CD8-positive, alpha-beta memory T cell (primary cell): ENCODE measurements at places on chromosomes 5 and 9. TPM values are rescaled to one million over a fixed set of nuclear protein-coding genes. Genes with fewer than 3 reads are reported as not detected.

Gene GHR
- not detected for total RNA-seq

Gene TBC1D9B
- total RNA-seq = 74.8 TPM

Gene ZFR
- 83.4 TPM for total RNA-seq

Gene MLANA
- total RNA-seq = not detected

Gene IL12B
- not detected for total RNA-seq

Gene CDX1
- not detected for total RNA-seq

Gene RANBP17
- total RNA-seq = not detected

Gene CD180
- 0.24 TPM for total RNA-seq

Gene PALM2AKAP2
- not detected for total RNA-seq

DNA sequence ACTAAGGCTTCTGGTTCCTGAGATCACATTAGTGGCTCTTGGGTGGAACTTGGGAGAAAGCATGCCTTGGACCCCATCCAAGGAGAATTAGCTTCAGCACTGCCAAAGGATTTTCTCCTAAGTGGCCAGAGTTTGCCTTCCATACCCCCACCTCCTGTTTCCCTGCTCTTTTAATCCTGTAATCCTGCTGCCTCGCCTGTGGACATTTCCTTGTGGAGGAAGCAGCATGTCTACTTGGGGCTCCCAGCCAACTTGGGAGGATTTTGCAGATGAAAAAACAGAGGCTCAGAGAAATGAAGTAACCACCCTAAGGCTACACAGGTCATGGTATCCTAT, 1.6 kb downstream of the ARSI start:
- no peaks in the 10 kb centered on the region for H3K36me3 ChIP-seq
- no peak overlapping the region for H3K27ac ChIP-seq
- no peaks in the 10 kb centered on the region for H3K4me1 ChIP-seq

DNA sequence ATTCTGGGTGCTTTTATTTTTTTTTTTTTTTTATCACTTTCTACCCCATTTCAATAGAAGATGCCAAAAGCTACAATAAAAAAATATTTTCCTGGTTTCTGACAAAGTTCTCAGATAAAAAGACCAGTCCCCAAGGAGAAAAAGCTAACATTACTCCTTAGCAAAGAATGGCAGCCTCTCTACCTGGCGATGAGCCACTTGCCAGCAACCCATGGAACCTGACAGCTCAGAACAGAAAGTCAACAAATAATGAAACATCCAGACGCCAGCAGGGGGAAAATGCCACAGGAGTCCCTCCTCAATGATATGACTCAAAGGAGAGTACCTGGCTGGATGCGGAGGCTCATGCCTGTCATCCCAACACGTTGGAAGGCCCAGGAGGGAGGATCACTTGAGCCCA, 123.2 kb downstream of the MYO10 start:
- H3K4me3 ChIP-seq = no peak overlapping the region
- DNase-seq = no peak
- H3K27me3 ChIP-seq = no peaks in the 10 kb centered on the region

GRCh38 chr9:124843456-124844034, 9.7 kb upstream of the WDR38 start:
- no peak overlapping the region for H3K27ac ChIP-seq
- no peaks in the 10 kb centered on the region for H3K36me3 ChIP-seq
- no peak for DNase-seq
- no peak overlapping the region for H3K4me3 ChIP-seq

GRCh38 chr5:73266925-73267765, 94.2 kb downstream of the TMEM174 start:
- no peaks in the 10 kb centered on the region for H3K36me3 ChIP-seq
- DNase-seq = no peak
- H3K4me1 ChIP-seq = no peaks in the 10 kb centered on the region
- H3K27me3 ChIP-seq = no peaks in the 10 kb centered on the region
- no peak overlapping the region for H3K4me3 ChIP-seq

DNA sequence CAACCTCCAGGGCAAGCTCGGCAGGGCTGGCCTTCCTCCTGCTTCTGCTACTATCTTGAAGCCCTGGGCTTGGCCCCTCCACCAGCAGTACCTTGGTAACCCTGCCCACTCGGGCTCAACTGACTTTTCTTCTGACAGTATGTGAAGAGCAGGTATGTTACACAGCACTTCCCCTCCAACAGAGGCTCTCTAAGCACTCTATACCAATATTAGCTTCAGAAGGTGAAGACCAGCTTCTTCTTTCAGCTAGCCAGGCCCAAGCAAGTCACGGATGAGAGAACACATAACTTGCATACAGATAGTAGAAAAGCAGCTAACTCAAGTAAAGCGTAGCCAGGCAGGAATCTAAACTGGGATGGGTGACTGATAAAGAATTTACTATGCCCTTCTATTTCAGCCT, 64.3 kb downstream of the FEM1C start:
- no peak for DNase-seq
- no peaks in the 10 kb centered on the region for H3K36me3 ChIP-seq
- no peaks in the 10 kb centered on the region for H3K27me3 ChIP-seq
- H3K27ac ChIP-seq = no peak overlapping the region

DNA sequence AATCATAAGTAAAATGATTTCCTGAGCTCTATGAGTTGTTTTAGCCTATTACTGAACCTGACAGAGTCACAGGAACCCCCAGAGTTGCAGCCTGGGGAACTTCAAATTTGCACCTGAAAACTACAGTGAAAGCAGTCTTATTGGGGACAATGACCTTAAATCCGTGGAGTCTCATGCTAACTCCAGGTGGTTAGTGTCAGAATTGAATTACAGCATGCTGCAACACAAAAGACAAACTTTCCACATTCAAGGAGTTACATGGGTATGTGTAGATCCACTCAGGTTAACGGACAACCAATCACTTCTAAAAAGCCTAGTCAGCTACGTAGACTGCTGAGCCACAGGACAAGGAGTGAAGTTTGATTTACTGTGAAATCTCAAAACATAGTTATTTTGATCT, 49.7 kb downstream of the PLPP1 start:
- no peak overlapping the region for H3K27ac ChIP-seq
- no peaks in the 10 kb centered on the region for H3K36me3 ChIP-seq
- H3K4me1 ChIP-seq = peaks cover 8% of the 10 kb centered on the region
- no peak overlapping the region for H3K4me3 ChIP-seq

DNA sequence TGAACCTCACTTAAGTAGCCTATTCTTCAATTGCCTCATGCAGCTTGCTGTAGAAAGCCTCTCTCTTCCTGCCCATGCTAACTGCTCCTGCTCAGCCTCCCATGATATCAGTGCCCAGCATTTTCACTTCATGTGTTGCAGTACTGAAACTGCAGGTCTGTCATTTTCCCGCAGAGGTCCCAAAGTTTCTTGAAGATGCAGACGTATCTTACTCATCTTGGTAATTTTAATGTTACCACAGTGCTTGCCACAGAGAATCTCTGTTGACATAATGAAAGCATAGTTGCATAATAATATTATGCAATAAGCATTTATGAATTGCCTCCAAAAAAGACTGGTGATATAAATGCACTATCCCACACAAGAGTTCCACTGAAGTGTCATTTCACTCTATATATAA, 561.1 kb upstream of the DAP start:
- H3K27me3 ChIP-seq = no peaks in the 10 kb centered on the region
- H3K27ac ChIP-seq = no peak overlapping the region
- no peak for DNase-seq
- no peak overlapping the region for H3K4me3 ChIP-seq
- no peaks in the 10 kb centered on the region for H3K4me1 ChIP-seq
- no peaks in the 10 kb centered on the region for H3K36me3 ChIP-seq

- DNase-seq = no peak
- no peak overlapping the region for H3K27ac ChIP-seq
These were observed 35.0 kb downstream of the PRELID2 start for GRCh38 chr5:145800181-145800580.

- DNase-seq = no peak
- no peaks in the 10 kb centered on the region for H3K27me3 ChIP-seq
- peaks cover 18% of the 10 kb centered on the region for H3K36me3 ChIP-seq
- H3K27ac ChIP-seq = no peak overlapping the region
These were observed 30.8 kb downstream of the MTAP start for GRCh38 chr9:21833090-21833801.

DNA sequence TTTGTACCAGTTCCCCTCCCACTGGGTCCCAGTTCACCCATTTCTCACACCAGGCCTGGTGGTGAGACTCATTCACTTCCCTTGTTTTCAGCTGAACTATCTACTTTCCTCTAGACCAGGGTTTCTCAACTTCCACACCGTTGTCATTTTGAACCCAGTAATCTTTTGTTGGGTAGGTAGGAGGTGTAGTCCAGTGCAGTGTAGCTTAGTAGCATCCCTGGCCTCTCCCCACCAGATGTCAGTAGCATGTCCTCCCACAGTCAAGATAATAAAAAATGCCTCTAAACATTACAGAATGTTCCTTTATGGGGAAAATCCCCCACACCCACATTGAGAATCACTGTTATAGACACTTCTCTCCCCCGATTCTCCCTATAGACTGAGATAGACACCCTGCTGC, 299.1 kb downstream of the EPB41L4A start:
- H3K4me1 ChIP-seq = no peaks in the 10 kb centered on the region
- H3K4me3 ChIP-seq = no peak overlapping the region
- H3K27me3 ChIP-seq = no peaks in the 10 kb centered on the region

DNA sequence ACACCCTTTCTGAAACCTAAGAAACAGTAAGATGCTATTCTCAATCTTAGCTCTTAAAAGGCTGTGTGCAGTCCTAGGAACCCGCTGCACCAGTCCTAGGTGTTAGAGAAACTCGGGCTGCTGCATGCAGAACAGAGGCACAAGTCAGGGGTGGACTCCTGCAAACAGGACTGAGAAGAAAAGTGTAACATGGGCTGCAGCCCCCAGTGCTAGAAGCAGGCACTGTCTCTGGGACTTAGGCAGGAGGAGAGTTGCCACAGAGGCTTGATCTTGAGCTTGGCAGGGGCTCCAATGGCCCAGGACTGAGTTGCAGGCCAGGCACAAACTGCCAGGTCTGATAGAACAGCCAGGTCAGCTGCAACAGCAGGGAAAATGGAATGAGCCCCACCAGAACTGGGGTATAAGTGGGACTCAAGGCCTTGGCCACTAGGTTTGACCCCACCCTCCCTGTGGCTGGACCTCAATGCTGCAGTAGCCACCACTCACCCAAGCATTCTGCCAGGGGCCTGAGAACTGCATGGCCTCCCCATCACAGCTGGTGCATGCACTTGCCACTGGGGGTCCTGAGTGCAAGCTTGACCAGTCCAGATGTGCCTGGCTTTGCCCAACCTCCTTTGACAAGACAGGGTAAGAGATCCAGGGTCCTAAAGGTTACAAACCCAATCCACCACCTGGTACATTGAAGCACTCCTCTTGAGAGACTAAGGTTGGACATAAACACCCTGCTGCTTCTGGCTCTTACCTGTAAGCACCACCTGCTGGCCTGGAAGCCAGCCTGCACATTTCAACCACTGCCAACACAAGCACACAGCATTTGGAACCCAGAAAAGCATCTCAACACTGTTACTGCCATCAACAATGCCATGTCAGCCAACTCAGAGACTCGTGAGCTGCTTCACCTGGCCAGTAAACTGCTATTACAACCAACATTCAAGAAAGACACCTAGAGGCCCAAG, 103.3 kb downstream of the FBXL17 start:
- no peak overlapping the region for H3K4me3 ChIP-seq
- no peak for DNase-seq
- no peaks in the 10 kb centered on the region for H3K4me1 ChIP-seq
- H3K36me3 ChIP-seq = no peaks in the 10 kb centered on the region
- no peaks in the 10 kb centered on the region for H3K27me3 ChIP-seq

GRCh38 chr5:78586251-78586650, 62.3 kb downstream of the LHFPL2 start:
- H3K4me3 ChIP-seq = no peak overlapping the region
- DNase-seq = no peak
- no peak overlapping the region for H3K27ac ChIP-seq
- H3K4me1 ChIP-seq = no peaks in the 10 kb centered on the region
- H3K27me3 ChIP-seq = no peaks in the 10 kb centered on the region
